GM04503 (cell line): ENCODE measurements at places on chromosomes 7 and 10.

- no peak for DNase-seq
Measured at GRCh38 chr10:97081621-97082235, 104.0 kb downstream of the SLIT1 start.

DNA sequence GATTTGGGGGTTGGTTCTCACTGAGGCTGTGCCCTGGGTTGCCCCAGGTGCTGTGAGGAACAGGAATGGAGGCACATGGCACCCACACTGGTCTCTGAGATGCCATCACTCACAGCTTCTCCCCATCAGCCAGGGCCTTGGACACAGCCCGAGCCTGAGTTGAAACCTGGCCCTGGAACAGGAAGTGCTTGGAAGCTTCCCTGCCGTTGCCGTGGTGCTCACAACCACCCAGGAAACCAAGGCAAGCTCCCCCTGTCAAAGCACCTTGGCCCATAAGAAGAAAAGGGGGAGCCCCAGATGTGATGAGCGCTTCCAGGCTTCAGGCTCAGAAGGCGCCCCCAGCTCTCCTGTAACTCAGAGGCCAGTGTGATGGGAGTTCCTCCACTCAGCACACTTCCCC is at the start of gene BTBD16:
TSS of gene BTBD16 (plus strand) at position 221 of the 400 bp plus-strand sequence. CDS start 3,786 bp downstream, outside the sequence.
- no peak for DNase-seq

DNA sequence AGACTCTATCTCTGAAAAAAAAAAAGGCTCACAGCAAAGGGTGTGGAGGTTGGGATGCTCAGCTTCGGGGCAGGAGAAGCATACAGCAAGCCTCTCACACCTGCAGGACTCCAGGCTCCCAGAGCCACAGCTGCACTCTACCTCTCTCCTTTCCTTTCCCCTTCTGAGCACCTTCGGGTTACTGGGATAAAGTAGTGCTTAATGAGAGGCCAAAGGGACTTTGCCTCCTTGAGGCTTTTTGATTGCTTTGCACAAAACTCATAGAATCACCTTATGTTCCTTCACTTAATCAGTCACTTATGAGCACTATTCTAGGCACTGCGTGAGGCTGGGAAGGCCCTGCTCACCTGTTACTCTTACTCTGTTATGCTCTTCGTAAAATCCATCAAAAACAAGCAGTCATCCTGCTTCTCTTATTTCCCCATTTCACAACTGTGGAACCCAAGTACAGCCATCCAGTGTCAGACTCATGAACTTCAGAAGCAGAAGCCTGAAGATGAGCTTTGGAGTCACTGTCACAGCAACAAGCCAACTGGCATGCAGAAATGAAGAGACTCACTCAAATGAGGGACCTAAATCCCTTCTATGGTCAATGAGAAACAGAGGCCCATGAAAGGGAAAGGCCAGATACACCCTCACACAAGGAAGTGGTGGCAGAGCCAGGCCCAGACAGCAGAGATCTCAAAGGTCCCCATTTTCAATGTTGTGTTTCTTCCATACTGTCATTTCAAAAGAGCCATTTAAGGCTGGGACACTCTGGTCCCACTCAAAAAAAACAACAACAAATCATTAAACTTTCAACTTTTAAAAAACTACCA is 205.4 kb downstream of the KCNMA1 start:
- no peak for DNase-seq

DNA sequence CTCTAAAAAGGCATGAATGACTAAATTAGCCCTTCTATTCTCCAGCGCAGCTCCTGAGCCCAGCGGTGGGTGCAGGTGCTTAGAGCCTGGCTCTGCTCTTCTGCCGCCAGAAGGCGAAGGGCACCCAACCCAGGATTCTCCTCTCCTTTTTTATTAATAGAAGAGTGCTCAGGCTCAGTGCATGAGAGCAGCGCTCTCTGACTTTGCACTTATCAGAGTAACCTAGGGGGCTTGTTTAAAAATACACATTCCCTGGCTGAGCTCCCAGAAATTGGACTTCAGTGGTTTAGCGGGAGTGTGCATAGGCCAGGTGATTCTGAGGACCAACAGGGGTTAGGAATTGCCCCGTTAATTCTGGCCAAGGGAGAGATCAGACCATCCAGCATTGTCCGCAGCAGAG is 1.7 kb upstream of the PFKP start:
- DNase-seq, result no peak

DNA sequence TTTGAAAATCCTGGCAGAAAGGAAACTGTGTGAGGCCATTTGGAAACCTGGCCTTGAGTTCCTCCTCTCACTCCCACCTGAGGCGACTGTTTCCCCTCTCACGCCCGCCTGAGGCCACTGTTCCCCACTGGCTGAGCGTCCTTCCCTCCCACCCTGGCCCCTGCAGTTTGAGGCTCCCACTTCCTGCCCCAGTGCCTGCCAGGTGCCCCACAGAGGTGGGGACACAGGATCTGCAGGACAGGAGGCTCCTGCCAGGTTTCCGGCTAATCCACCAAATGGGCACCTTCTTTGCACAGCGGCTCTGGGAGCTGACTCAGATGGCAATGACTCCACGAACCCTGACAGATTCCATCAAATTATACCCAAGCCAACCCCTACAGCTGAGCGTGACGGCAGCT is 24.3 kb upstream of the LARP4B start:
- DNase-seq, result no peak
